CD4-positive, alpha-beta T cell treated with Interleukin-4 for 4 hours (primary cell): ENCODE measurements at places on chromosomes 5 and 9.
A peak's percentile ranks its signal among the peaks of the same experiment; 100 is the strongest.

GRCh38 chr9:72524820-72525540 lies 3.6 kb downstream of the TMC1 start:
- peak; percentile 85 for DNase-seq

GRCh38 chr5:89437450-89438435 lies 554.8 kb upstream of the MEF2C start:
- DNase-seq, result no peak

GRCh38 chr5:164115420-164115819 lies 610.0 kb downstream of the MAT2B start:
- no peak for DNase-seq

DNA sequence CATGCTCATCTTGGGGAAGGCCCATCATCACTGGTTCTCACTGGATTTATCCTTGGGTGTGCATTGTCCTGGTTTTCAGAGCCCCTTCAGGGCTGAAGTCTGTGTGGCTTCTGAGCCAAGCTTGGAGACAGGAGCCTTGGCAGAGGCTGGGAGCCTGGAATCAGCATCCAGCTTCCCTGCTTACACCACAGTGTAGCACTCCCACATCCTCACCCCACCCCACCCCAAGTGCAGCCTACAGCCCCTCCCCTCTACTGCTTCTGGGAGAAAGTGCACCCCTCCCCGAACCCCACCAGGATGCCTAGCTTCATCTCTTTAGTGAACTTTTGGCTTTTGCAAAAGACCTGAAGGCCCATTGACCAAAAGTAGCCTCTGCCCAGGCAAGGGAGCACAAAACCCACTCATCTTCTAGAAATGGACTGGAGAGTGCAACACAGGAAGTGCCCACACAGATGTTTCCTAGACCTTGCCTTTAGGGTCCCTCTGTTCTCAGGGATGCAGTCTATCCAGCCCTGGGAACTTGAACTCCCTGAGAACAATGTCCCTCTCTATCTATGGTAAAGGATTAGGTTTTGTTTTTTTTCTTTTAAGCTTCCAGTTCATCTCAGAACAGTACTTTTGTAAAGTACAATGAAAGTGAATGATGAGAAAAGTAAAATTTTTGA lies 189.7 kb downstream of the PALM2AKAP2 start:
- DNase-seq, result no peak

- DNase-seq, result no peak
These were observed 61.0 kb downstream of the DAP start for GRCh38 chr5:10699987-10700386.

- no peak for DNase-seq
These were observed 250.5 kb upstream of the TUT7 start for GRCh38 chr9:86604741-86605140.

DNA sequence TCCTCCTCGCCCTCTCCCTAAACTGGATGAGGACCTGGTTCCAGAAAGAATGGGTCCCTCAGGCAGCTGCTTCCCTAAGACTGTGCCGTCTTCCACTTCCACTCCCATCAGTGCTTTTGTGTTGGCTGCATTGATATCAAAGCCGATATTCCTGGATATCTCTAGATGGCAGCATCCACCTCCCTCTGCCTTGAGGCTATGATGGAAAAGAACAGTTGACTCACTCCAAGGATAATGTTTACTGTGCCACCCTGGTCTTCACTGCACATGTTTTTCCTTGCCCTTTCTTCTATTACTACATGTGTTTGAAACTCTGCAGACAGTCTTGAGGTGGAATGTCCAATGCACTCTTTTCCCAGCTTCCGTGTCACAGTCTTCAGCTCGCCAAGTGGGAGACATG lies 211.6 kb downstream of the MAST4 start:
- no peak for DNase-seq

DNA sequence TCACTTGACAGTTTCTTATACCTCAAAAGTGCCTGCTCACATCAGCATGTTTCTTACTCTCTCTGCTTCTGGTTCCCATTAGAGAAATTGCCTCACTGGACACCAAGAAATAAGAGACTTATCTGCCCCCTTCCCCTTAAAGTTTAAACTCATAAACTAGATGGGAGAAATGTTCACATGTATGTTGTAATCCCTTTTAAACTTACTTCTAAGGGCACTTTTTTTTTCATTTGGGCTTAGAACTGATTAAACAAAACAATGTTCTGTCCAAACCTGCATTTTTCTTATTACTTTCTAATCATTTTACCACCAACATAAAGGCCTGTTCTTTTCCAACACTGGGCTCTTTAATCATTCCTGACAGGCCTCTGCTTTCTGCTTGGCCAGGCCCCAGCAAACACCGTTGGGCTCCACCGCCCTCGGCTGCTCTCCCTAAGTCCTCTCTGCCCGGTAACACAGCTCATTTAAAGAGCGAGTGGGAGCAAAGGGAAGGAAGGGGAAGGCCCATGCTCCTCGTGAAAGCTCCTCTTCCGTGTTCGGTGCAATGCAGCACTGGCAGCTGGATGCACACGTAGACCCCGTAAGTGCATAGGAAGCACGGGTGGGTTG lies 53.4 kb downstream of the ROR2 start:
- DNase-seq, result no peak

GRCh38 chr9:120625222-120625621 lies 45.3 kb upstream of the CDK5RAP2 start:
- no peak for DNase-seq
